ENCODE measurements at places on chromosomes 6 and 20.

- no peak for DNase-seq
These were observed 39.6 kb downstream of the TPD52L1 start for GRCh38 chr6:125193208-125193607.

DNA sequence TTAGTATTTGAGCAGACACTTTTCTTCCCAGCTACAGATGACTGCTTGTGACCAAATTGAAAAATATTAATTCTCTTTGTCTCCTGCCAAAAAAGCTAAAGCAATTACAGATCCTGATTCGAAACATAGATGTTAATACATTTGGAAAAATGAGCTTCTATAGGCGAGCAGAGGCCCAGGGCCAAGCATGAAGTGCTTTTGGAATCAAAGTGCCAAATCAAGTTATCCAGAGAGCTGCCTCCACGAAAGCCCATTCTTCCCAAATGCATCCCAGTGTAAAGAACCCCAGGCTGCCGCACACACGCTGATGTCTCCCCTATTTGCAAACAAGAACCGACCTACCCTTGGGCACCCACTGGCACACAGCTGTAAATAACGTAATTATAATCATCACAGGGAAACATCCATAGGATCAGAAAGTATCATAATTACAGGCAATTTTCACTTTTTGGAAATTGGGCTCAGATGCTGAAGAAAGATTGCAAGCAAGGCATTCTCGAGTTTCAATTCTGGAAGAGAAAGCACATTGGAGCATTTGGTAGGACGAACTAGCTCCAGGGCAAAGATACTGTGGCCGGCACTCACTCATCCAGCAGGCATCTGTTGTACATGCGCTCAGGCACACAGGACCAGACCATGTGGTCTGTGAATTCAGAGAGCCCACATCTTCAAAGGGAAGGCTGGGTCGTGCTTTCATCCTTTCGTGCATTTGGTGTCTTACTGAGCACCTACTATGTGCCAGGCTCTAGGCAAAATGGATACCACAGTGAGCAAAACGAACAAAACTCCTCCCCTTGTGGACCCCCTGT, 45.9 kb downstream of the BMP7 start:
- DNase-seq, result no peak

DNA sequence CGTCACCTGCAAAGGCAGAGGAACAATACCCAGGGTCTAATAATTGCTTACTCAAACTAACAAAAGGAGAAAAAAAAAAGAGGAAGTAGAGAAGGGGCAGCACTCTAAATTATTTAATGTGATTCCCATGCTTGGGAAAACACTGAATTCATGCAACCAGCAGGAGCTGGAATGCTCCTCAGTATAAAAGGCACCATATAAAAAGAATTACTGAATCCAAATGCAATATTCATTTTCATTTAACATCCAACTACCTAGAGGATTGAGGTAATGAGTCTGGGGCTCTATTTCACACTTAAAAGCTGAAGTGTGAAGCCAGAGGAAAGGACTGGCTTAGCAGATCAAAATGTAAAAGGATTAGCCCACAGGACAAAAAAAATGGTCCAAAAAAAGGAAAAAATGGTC, 8.7 kb downstream of the B4GALT5 start:
- no peak for DNase-seq

GRCh38 chr6:15551262-15551661, 111.6 kb downstream of the DTNBP1 start:
- DNase-seq, result no peak

GRCh38 chr20:35302421-35303335, 10.5 kb upstream of the FAM83C start:
- no peak for DNase-seq

GRCh38 chr6:144637541-144637940, 352.4 kb downstream of the UTRN start:
- no peak for DNase-seq

- no peak for DNase-seq
These were observed 28.7 kb upstream of the BEND3 start for GRCh38 chr6:107144014-107144413.

DNA sequence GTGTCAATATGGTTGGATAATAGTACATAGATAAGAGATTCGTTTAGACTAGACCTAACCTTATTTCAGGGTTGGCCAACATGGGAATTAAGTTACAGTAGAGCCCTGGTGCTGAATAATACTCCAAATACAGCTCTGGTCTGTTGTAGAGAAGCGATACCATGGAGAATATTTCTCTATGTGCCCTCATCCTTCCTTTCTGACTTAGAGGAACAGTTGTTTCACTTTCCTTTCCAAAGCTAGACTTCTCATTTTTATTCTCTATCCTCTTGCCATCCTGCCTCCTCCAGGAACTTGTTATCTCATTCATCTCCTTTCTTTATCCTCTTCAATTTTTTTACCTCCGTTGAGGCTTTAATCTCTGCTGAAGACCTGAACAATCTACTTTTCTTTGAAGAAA, 68.9 kb downstream of the EDN1 start:
- no peak for DNase-seq

DNA sequence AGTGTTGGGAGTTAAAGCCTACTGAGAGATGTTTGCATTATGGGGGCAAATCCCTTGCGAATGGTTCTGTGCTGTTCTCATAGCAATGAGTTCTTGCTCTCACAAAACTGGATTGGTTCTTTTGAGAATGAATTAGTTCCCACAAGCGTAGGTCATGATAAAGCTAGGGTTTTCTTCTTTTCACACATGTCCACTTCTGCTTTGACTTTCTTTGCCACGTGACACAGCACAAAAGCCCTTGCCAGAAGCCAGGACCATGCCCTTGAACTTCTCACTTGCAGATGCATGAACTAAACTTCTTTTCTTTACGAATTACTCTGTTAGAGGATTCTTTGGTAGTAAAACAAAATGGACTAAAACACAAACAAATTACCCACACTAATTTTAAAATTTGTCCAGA, 922.8 kb downstream of the EPHA7 start:
- DNase-seq, result no peak

DNA sequence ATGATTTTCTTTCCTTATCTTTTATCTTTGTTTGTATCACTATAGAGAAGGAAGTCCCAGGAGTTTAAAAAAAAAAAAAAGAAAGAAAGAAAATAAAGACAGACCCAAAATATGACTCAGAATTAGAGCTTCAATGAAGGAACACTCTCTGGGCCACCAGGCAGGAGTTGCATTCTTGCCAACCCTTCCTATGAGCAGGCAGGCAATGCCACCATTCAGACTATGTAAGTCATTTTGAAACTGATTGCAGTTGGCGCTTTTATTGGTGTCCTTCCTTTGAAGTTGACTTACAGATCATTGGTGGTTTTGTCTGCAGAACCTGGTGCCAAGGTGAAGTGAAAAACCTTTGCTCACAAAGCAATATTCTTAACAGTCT, 50.3 kb downstream of the MYB start:
- no peak for DNase-seq

DNA sequence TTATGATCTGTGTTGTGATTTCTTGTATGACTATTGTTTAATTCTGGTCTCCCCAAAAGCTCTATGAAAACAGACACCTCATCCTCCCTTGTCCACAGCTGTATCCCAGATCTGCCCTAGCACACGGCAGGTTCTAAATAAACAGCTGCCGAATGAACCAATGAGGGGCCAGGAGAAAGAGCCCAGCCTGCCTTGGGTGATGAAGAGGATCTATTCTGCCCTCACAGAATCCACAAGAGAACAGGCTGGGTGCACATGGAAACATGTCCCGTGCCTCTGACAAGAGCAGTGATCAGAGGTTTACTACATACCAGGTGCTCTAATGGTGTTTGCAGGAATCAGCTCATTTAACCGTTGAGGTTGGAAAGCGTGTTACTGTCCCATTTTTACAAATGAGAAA, 15.6 kb upstream of the TLDC2 start:
- DNase-seq, result no peak

DNA sequence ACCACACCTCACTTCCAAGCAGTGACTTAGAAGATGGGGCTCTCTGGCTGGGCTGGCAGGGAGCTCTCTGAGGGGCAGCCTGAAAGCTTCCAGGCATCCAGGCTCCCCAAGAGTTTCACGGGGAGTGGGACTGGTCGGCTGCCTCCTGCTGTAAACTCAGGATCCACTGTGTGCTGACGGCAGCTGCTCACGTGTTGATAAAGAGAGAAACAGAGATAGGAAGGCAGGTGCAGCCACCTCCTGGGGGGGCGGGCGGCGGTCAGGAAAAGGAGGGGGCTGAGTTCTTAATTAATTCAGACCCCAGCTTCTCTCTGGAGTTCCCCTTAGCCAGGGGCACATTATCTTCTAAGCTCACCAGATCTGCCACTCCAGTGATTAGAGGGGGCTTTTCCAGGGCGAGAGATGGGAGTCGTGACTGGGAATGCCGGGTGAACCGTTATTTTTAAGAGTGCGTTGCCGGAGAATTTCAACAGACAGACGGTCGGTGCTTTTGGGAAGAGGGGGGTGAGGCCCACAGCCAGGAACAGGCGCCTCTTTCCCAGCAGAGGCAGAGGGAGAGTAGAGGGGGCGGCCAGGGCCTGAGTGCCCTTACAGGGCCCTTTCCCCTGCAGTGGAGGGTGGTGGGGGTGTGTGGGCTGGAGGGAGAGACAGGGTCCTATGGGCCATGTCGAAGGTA, 70.9 kb downstream of the CD40 start:
- DNase-seq, result no peak

DNA sequence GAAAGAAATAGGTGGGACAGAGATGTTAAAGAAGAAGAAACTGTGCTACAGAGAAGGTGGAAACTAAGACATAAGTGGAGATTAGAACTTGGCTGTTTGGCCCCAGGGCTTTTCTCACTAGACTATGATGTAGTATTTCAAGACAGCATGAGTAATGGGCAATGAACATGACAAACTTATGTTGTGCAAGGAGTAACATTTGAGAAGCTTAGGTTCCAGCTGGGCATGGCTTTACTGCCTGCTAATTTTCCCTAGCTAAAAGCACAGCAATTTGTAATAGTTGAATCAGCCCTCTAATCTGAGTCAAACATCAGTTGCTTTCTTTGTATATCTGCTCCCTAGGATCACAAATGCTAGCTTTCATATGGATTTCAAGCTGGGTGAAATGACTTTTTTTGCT, 294.3 kb upstream of the BMP2 start:
- peak; percentile 70 for DNase-seq

DNA sequence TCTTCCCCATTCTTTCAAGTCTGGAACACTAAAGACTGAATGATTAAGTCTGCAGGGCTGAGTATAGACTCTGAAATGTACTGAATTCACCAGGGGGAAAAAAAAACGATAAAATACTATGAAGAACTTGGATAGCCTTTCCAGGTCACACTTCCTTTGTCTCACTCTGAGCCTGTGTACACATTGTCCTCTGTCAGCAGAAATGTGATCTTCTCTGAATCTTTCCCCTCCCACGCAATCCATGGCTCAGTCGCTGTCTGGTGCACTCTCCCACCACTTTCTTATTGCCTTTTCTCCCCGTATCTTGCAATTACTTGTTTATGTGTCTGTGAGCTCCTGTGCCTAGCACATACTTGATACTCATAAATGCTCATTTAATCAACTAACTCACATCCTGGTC, 212.6 kb upstream of the RSPO3 start:
- DNase-seq, result no peak

DNA sequence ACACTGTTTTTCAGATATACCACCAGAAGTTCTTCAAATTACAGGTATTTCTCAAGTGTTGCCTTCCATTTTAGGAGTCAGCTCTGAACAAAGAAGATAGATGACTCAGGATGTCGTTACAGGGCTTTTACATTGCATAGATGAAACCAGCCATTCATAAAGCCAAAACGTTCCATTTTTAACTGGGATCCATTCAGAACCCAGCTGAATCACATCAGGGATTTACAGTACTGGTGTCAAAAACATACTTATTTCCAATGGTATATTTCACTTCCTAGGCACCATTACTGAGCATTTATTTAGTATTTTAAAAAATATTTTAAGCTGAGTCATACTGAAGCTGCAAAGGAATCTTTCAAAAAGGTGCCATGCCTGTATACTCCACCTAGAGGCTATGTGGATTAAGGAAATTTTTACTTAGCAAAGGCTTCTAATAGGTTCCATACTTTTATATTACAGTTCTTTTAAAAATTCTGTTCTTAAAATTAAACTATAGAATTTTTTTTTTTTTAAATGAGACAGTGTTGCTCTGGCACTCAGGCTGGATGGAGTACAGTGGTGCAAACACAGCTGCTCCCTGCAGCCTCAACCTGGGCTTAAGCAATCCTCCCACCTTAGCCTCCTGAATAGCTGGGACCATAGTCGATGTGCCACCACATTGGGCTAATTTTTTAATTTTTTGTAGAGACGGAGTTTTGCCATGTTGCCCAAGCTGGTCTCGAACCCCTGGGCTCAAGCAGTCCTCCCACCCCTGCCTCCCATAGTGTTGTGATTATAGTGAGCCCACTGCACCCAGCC, 2.6 kb downstream of the ASF1A start:
- peak; percentile 73 for DNase-seq

DNA sequence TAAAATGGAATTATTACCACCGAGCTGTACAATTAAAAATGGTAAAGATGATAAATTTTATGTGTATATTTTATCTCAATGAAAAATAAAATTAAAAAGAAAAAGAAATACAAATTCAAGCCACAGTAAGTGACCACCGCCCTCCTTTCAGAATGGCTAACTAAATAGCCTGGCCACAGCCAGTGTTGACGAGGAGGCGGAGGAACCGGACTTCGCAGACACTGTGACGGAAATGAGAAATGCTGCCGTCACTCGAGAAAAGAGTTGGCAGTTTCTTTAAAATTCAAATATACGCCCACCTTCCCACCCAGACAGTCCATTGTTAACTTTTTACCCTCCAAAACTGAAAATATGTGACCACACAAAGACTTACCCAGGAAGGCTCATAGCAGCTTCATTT, 50.0 kb downstream of the FOXF2 start:
- no peak for DNase-seq

Measured in mesenchymal stem cell (in vitro differentiated cells and primary cell).